ENCODE measurements at places on chromosomes 16 and 17.

GRCh38 chr17:75589012-75589918 is 1.7 kb downstream of the MYO15B start:
- DNase-seq = peak; percentile 83

DNA sequence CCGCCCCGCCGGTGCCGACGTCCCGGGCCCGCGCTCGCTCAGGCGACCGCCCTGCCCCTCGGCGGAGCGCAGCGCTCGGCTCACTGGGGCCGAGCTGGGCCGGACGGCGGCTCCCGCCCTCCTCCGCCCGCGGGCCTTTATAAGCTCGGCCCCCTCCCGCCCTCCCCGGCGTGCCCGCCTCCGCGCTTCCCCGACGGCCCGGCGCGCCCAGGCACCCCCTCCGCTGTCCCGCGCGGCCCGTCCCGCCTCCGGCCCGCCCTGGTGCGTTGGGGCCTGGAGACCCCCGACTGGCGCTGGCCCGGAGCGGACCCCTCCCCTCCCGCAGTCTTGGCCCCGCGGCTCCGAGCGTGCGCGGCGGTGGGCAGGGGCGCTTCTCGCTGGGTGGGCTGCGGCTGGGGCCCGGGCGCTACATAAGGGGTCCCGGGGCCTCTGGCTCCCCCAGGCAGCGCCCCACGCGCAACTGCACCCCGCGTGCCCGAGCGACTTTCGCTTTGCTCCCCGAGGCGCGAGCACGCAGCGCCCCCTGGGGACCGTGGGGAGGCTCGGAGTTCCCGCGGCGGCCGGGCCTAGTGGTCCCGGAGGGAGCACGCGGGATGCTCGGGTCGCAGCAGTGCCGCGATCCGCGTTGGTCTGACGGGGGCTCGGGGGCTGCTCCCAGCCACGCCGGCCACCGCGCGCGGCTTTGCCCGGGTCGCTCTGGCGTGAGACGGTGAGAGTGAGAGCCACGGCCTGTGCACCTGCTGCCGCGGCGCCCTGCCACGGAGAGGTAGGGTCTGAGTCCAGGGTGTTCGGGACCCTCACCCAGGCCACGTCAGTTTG is at the start of gene PIEZO1:
PIEZO1 (minus strand) TSS at position 115 of the 819 bp plus-strand sequence. CDS start 256 bp downstream, outside the sequence.
- DNase-seq = peak; percentile 75

DNA sequence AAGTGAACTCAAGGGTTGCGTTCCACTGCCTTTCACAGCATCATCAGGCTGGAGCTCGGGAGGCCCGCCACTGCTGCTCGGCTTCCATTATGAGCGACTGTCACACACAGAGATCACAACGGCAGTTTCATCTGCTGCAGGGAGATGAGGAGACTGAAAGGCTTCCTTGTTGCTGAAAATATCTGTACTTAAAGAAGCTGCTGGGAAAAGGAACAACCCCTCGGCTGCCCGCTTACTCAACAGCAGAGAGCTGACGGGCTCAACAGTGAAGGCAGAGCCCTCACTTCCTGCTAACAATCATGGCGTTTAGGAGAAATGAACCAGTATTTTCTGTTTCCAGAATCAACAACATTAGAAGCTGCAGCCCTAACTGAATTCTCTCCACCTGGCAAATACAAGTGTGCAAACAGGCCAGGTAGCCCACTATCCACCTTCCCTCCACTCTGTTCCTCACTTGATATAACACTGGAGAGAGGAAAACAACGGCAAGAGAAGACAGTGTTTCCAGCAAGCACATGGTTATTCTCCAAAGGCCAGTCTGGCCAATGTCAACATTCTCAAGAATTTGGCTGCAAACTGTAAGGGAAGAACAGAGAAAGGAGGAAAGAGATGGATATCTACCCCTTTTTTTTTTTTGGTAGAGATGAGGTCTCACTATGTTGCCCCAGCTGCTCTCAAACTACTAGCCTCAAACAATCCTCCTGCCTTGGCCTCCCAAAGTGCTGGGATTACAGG is 33.7 kb downstream of the MBTPS1 start:
- no peak for DNase-seq

- no peak for DNase-seq
Measured at GRCh38 chr17:47304186-47304585, 19.6 kb upstream of the EFCAB13 start.

GRCh38 chr16:19090916-19091315 is 22.8 kb upstream of the ITPRIPL2 start:
- DNase-seq = no peak

DNA sequence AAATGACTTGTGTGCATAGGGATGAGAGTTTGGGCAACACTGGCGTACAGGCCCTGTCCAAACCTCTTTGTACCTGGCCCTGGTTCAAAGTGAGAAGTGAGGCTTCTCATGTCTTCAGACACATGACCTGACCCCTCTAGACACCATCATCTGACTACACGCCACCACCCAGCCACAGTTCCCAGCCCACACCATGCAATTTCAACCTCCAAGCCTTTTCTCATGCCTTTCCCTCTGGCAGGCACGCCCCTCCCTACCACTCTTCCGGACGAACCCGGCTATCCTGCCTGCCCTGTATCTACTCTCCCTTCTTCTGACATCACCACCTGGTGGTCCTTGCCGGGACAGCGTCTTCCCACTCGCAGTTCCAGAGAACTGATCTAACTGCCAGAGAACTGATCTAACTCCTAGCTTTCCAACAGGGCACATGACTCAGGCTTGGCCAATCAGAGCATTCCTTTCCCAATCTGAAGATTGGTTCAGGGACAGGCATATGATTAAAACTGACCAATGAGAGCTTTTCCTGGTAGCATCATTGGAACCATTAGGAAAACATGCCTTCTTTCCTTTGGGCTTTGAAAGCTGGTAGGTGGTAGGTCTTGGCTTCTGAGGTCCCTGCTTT is 27.1 kb upstream of the IL21R start:
- DNase-seq = peak; percentile 38

- no peak for DNase-seq
Measured at GRCh38 chr17:58325289-58325726, 3.3 kb downstream of the TSPOAP1 start.

Measured in hematopoietic multipotent progenitor cell treated with erythropoietin and hydrocortisone succinate and interleukin-3 and kit ligand, for 17 days (in vitro differentiated cells).